ENCODE measurements at places on chromosomes 12 and 14. TPM values are rescaled to one million over a fixed set of nuclear protein-coding genes. Genes with fewer than 3 reads are reported as not detected.
A peak's percentile ranks its signal among the peaks of the same experiment; 100 is the strongest.

GRCh38 chr14:99802301-99803105 lies 9.3 kb downstream of the EML1 start:
- H3K36me3 ChIP-seq: no peaks in the 10 kb centered on the region
- no peaks in the 10 kb centered on the region for H3K4me1 ChIP-seq
- no peak overlapping the region for H3K27ac ChIP-seq
- no peak for DNase-seq
- no peaks in the 10 kb centered on the region for H3K27me3 ChIP-seq

- H3K27ac ChIP-seq: peak overlapping the region; percentile 41
- no peak for DNase-seq
- no peaks in the 10 kb centered on the region for H3K27me3 ChIP-seq
- peaks cover 43% of the 10 kb centered on the region for H3K4me1 ChIP-seq
Observed at GRCh38 chr14:68681256-68682011, 111.4 kb downstream of the ZFP36L1 start.

GRCh38 chr14:72380456-72380855 lies 448.2 kb downstream of the RGS6 start:
- no peak overlapping the region for H3K27ac ChIP-seq
- H3K4me1 ChIP-seq: no peaks in the 10 kb centered on the region
- H3K27me3 ChIP-seq: no peaks in the 10 kb centered on the region
- H3K4me3 ChIP-seq: no peak overlapping the region
- DNase-seq: no peak

Gene CLEC2A
- not detected for total RNA-seq

DNA sequence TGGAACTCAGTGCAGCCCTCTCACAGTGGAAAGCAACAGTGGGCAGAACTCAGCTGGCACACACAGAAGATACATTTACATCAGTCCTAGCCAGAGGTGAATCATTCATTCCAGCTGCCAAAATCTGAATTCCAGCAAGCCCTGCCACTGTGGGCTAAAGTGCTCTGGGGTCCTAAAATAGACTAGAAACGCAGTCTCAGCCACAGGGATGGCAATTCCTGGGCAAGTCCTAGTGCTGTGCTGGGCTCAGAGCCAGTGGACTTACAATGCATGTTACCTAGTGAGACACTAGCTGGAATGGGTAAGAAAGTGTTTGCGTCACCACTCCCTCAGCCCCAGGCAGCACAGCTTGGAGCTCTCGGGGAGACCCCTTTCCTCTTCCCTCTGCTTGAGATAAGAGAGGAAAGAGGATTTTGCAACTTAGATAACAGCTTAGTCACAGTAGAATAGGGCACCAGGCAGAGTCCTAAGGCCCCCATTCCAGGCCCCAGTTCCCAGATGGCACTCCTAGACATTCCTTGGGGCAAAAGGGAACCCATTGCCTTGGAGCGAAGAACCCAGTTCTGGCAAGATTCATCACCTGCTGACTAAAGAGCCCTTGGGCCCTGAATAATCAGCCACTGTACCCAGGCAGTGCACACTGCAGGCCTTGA lies 592.9 kb downstream of the FSCB start:
- H3K4me3 ChIP-seq: no peak overlapping the region
- H3K27ac ChIP-seq: no peak overlapping the region
- no peaks in the 10 kb centered on the region for H3K36me3 ChIP-seq
- H3K27me3 ChIP-seq: no peaks in the 10 kb centered on the region
- no peak for DNase-seq

Gene PELI2
- total RNA-seq: 21.9 TPM

DNA sequence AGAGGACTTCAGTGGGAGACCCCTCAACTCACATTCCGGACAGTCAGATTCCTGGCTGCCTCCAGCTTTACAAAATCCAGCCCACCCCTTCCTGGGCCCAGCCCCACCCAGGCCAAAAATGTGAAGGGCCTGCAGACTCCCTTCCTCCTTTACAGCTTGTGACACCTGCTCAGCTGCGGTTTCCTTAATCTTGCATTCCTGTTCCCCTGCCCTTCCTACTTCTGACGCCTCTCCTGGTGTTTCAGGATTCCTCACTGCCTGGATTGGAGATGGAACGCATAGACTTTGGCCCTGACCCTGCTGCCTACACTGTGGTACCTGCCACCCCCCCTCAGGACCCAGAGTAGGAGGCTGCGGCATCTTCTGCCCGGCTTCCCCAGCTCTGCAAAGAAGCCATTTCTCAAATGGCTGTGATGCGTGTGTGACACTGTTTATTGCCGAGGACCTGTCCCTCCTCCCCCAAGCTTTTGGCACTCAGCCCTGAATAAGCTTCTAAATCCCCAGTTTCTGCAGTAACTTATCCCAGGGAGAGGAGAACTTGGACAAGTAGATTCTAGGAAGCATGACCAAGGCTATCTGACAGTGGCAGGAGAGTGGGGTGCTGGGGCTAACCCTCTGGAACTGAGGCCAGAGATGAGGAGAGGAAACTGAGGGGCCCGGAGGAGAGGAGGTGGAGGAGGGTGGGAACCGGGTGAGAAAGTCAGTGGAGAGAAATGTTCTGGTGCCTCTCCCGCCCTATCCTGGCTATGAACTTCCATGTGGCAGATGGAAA lies 24.9 kb upstream of the BCDIN3D start:
- H3K27me3 ChIP-seq: no peaks in the 10 kb centered on the region
- DNase-seq: no peak
- H3K36me3 ChIP-seq: no peaks in the 10 kb centered on the region
- no peak overlapping the region for H3K4me3 ChIP-seq
- H3K4me1 ChIP-seq: no peaks in the 10 kb centered on the region

GRCh38 chr12:48903363-48903981 lies 21.8 kb downstream of the FKBP11 start:
- H3K27ac ChIP-seq: no peak overlapping the region
- DNase-seq: no peak
- H3K4me1 ChIP-seq: no peaks in the 10 kb centered on the region

DNA sequence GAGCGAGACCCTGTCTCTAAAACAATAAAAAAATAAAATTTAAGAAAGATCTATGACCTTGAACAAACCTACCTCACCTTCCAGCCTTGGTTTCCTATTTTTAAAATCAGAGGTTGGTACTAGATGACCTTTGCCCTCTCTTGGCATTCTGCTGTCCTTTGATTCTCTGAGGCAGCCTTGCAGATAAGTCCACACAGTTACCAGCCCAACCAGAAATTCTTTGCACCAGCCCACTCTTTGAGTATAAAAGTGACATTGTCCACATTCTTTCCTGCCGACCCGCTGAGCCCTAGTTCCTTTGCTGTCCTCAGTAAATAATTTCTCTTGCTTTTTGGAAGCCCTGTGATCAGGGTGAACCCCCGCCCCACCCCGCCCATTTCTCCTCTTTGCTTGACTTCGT lies 150.4 kb downstream of the PHETA1 start:
- H3K4me1 ChIP-seq: no peaks in the 10 kb centered on the region
- DNase-seq: no peak
- H3K4me3 ChIP-seq: no peak overlapping the region

- DNase-seq: no peak
- no peaks in the 10 kb centered on the region for H3K36me3 ChIP-seq
- no peak overlapping the region for H3K4me3 ChIP-seq
- no peaks in the 10 kb centered on the region for H3K4me1 ChIP-seq
- peak overlapping the region; percentile 68 for H3K27ac ChIP-seq
Observed at GRCh38 chr14:65156568-65157366, 54.5 kb upstream of the MAX start.

- no peaks in the 10 kb centered on the region for H3K4me1 ChIP-seq
- no peak overlapping the region for H3K4me3 ChIP-seq
- DNase-seq: no peak
Observed at GRCh38 chr14:96062010-96062409, 22.8 kb downstream of the C14orf132 start.

- H3K27ac ChIP-seq: no peak overlapping the region
- H3K4me1 ChIP-seq: no peaks in the 10 kb centered on the region
- no peak overlapping the region for H3K4me3 ChIP-seq
- H3K27me3 ChIP-seq: no peaks in the 10 kb centered on the region
Observed at GRCh38 chr14:61077437-61077836, 96.4 kb downstream of the SLC38A6 start.

GRCh38 chr12:101127521-101128219 lies 82.4 kb downstream of the SLC5A8 start:
- no peaks in the 10 kb centered on the region for H3K27me3 ChIP-seq
- H3K27ac ChIP-seq: no peak overlapping the region
- H3K4me1 ChIP-seq: no peaks in the 10 kb centered on the region
- no peaks in the 10 kb centered on the region for H3K36me3 ChIP-seq

Gene ATF7IP
- total RNA-seq: 31.7 TPM

DNA sequence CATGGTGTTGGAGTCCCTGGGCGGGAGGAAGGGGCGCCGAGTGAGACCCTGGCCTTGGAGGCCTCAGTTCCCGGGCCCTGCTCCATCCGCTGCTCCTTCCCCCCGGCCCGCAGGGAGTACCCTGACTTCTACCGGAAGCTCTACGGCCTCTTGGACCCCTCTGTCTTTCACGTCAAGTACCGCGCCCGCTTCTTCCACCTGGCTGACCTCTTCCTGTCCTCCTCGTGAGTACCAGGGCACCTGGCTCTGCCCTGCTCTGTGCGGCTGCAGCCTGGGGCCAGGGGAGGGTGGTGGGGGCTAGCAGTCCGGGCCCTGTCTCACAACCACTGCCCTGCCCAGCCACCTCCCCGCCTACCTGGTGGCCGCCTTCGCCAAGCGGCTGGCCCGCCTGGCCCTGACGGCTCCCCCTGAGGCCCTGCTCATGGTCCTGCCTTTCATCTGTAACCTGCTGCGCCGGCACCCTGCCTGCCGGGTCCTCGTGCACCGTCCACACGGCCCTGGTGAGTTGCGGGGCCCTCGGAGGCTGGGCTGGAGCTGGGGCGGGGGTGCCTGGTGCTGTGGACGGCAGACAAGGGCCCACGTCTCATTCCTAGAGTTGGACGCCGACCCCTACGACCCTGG lies 7.0 kb downstream of the NOC4L start:
- no peak overlapping the region for H3K4me3 ChIP-seq
- no peak overlapping the region for H3K27ac ChIP-seq
- no peaks in the 10 kb centered on the region for H3K27me3 ChIP-seq
- H3K4me1 ChIP-seq: no peaks in the 10 kb centered on the region
- no peak for DNase-seq

DNA sequence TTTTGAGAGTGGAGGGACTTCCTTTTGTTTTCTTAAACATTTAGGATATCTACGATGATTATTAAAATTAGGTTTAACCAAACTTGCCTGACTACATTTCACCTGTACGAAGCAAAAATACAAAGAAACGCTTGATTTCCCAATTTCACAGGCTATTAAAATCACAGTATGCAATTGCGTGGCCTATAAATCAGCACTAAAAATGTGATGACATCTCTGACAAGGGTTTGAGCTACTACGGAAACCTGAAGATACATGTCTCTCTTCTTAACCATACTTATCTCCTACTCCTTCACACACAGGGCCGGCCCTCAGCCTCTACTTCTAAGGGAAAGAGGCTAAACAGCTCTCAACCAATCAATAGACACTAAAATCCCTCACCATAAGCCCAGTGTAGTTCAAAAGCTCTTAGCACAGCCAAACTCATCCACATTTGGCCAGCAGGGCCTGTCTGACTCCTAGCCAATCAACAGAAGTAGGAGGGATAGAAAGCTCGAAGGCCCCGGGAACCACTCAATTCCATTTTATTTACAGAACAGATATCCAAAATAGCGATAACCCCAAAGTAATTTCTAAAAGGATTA lies 137.3 kb downstream of the FOXN3 start:
- peaks cover 8% of the 10 kb centered on the region for H3K4me1 ChIP-seq
- no peak overlapping the region for H3K4me3 ChIP-seq
- no peaks in the 10 kb centered on the region for H3K27me3 ChIP-seq
- H3K27ac ChIP-seq: no peak overlapping the region

Gene STAC3
- 2.5 TPM for total RNA-seq

Gene PPP2R5C
- 137 TPM for total RNA-seq

Gene CINP
- total RNA-seq: 28.1 TPM

DNA sequence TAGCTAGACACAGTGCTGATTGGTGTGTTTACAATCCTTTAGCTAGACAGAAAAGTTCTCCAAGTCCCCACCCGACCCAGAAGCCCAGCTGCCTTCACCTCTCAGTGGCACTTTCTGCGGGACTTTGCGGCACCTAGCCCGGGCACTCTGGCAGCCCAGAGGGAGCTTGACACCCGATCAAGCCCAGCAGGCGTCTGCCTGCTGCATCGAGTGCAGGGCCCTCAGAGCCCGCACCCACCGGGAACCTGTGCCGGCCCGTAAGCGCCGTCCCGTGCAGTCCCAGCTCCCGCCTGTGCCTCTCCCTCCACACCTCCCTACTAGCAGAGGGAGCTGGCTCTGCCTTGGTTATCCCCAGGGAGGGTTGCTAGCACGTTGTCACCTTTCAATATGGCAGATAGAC lies 631.0 kb upstream of the STXBP6 start:
- no peak for DNase-seq
- H3K27ac ChIP-seq: no peak overlapping the region
- no peak overlapping the region for H3K4me3 ChIP-seq
- H3K4me1 ChIP-seq: no peaks in the 10 kb centered on the region
- H3K36me3 ChIP-seq: no peaks in the 10 kb centered on the region
- H3K27me3 ChIP-seq: no peaks in the 10 kb centered on the region

DNA sequence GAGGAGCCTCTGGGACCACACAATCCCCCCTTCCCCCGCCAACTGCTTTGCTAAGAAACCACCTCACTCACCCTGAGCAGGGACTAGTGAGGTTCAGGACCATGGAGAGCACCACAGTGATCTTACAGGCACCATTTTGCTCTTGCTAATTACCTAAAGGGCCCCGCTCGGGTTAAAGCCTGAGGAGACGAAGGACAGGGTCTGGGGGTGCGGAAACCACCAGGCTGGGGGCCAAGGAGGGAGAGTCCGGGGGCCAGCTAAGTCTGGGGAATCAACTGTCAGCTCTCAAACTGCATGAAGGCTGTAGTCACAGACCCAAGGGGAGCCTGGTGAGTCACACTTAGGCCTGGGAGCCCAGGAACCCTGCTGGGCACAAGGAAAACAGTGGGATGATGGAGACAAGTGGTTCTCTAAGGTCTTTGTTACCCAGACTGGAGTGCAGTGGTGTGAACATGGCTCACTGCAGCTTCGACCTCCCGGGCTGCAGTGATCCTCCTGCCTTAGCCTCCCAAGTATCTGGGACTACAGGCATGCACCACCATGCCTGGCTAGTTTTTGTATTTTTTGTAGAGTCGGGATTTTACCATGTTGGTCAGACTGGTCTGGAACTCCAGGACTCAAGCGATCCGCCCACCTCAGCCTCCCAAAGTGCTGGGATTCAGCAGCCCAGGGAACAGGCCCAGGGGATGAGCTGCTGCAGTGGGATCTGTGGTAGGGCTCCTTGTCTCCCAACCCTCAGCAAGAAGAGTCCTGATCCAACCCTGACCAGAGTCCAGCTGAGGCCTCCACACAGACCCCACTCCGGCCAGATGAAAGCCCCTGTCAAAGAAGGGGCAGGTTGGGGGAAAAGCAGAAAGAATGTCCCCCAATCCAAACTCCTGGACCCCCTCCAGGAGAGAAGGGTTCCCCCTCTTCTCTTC lies 98.8 kb downstream of the CALM1 start:
- no peak for DNase-seq
- H3K27ac ChIP-seq: no peak overlapping the region
- H3K36me3 ChIP-seq: no peaks in the 10 kb centered on the region
- no peaks in the 10 kb centered on the region for H3K27me3 ChIP-seq
- no peak overlapping the region for H3K4me3 ChIP-seq
- no peaks in the 10 kb centered on the region for H3K4me1 ChIP-seq

GRCh38 chr12:18823461-18823860 lies 85.5 kb downstream of the CAPZA3 start:
- no peaks in the 10 kb centered on the region for H3K36me3 ChIP-seq
- no peak overlapping the region for H3K4me3 ChIP-seq
- DNase-seq: no peak
- H3K27me3 ChIP-seq: no peaks in the 10 kb centered on the region
- H3K27ac ChIP-seq: no peak overlapping the region
- H3K4me1 ChIP-seq: no peaks in the 10 kb centered on the region
